ENCODE measurements at places on chromosomes 11 and 22. TPM values are rescaled to one million over a fixed set of nuclear protein-coding genes. Genes with fewer than 3 reads are reported as not detected.

The GDPD4 gene
- not detected for total RNA-seq

The FAM227A gene
- 0.43 TPM for total RNA-seq

DNA sequence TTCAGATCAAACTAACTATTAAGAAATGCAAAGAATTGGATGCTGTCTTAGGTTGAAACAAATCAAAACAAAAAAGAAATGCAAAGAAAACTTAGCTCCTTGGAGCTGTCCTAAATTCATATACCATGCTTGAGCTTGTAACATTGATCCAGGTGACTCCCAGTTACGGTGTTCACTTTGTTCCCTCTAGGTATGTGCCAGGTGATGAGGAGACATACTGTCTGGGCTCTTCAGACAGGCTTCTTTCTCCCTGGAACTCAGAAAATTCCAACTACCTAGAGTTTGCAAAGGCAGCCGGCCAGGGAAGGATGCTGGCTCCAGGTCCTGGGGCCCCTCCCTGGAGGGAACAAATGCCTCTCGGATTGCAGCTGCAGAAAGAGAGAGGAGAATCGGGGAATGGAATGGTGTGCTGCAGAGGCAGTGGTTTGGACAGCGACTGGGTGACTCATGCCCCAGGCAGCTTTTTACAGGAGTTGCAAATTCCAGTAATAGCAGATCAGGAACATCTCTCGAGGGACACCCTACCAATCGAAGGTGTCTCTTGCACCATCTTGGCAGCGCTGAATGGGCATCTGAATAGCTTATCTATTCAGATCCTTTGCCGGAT lies 12.3 kb upstream of the ASPHD2 start:
- no peak for DNase-seq

DNA sequence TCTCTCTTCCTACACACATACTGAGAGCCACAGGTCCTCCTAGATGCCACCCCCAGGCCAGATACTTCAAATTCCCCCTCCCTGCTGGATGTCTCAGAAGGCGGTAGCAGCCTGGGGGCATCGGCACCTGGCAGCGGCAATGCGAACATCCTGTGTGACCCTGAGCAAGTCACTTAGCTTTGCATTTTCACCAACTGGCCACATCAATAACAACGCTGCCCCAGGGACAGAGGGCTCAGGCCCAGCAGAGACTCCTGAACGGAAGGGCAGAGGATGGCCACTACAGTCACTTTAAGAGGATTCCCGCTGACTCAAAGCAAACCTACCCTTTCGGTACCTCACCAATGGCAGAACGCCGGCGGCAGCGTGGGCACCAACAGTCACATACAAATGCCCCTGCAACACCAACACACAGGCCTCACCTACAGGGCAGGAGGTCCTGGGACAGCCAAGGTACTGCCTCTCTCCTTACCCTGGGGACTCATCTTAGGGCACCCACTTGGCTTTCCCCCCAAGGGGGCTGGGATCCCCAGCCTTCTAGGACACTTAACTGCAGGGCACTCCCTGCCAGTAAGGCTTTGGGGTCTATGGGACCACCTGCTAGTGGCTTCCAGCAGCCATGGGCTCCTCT lies 1.6 kb downstream of the LMO1 start:
- no peak for DNase-seq

DNA sequence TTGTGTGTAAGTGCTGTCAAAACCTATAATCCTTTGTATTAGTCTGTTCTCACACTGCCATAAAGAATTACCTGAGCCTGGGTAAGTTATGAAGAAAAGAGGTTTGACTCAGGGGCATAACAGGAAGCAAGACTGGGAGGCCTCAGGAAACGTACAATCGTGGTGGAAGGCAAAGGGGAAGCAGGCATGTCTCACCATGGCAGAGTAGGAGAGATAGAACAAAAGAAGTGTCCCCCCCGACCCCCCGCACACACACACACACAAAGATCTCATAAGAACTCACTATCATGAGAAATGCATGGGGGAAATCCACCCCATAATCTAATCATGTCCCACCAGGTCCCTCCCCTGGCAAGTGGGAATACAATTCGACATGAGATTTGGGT lies 2.3 kb upstream of the USP28 start:
- DNase-seq: no peak

The SLC6A5 gene
- total RNA-seq: not detected

DNA sequence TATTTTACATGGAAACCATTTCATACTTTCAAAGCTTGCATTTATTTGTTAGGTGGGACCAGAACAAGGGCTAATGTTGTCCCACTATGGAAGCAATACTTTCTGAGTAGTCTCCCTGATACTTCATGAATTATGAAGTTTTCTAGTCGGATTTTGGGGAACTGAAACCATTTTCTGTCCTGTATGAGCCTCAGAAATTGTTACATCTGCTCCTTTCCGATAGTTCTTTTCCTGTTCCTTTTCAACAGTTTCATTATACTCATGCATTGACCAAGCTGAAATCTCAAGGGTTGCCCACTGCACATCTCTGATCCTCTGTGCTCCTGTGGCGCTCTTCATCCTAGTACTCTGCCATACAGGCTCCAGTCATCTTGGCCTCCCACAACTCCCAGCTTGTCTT lies 31.5 kb upstream of the GLYATL1 start:
- no peak for DNase-seq

The ACRV1 gene
- total RNA-seq: not detected

The TST gene
- 45.7 TPM for total RNA-seq

DNA sequence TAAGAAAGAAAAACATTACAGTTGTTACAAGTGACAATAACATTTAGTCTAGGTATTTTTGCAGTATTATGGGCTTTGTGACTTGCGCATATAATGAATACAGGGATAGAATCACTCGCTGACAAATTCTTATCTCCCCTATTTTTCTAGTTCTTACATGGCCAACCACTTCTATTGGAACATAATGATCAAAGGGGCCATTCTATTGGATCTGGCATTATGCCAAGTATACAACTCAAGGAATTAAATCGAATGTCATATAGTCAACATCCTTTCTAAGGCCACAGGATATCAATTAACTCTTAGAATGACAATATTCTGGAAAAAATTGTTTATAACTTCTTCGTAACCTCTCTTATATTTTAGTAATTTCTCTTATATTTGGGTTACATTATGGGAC lies 272.0 kb downstream of the TTC28 start:
- DNase-seq: no peak

The SMC1B gene
- total RNA-seq: not detected

- DNase-seq: no peak
Measured at GRCh38 chr11:5285703-5286340, 15.9 kb downstream of the OR51B4 start.

GRCh38 chr11:131534611-131535010 lies 164.2 kb downstream of the NTM start:
- DNase-seq: no peak

- no peak for DNase-seq
Measured at GRCh38 chr11:97614606-97615005, 1224.8 kb downstream of the JRKL start.

The TRIM34 gene
- total RNA-seq: 5.6 TPM

The OR56A1 gene
- not detected for total RNA-seq

GRCh38 chr11:35363854-35364780 lies 55.2 kb downstream of the SLC1A2 start:
- no peak for DNase-seq

- peak; percentile 86 for DNase-seq
Measured at GRCh38 chr22:44975427-44976262, 34.2 kb downstream of the PHF21B start.

- DNase-seq: no peak
Measured at GRCh38 chr11:45852018-45852711, 4.9 kb downstream of the CRY2 start.

DNA sequence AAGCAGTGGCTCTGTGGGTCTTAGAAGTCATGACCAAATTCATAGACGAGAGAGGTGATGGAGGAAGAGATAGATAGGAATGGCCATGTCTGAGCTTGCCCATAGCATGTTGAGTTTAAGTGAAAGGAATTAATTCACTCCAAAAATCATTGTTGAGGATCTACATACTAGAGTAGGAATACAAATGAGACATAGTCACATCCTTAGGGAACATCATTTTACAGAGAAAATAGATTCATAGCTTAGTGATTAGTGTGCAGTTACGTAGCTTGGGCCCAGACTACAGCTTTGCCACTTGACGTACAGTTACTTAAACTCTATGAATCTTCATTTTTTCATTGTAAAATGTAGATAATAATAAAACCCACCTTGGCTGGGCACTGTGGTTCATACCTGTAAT lies 21.4 kb upstream of the BMAL1 start:
- DNase-seq: no peak
